ENCODE measurements at places on chromosomes 4 and X.

DNA sequence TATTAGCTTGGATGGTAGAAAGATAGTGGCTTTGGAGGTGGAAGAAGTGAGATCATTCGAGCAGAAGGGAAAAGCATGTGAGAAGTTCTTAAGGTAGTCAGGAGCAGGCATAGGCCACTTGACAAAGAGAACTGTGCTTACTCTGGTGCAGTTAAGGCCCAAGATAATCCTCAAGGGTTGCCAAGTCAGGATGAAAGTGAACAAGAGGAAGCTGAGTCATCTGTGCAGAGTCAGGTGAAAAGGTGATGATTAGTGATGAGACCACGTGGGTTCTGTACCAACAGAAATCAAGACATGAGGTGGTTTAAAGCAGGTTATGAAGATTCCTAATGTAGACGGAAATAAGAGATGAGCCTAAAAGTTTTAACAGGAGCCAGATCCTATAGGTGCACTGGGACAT is 369.8 kb downstream of the DTHD1 start:
- DNase-seq, result no peak

DNA sequence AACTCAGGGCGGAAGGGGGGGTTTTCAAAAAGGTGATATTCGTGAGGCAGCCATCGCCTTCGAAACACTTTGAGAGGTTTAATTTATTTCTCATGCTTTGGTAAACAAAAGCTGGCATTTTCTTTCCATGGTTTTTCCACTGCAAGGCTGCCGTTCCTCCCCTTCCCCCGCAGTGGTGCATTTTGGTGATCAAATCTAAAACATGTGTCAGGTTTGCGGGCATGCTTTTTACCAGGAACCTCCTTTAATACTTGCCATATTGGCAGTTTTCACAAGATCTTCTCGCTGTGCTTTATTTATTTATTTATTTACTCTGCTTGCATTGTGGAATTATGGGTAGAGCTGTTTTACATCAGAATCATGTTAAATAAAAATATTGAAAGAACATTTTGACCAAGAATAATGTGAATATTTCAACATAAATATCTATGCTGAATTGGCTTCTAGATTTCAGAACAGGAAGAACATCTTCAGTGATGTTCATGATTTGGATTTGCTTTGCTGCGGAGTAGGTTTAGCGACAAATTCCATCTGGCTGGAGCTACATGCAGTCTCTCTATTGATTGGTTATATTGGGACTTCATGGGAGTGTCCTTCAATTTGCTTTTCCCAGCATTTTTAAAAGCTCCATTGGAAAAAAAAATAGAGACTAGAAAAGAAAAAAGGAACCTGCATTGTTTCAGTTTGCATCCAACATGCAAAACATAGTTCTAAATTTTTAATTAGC is 54.4 kb downstream of the STOX2 start:
- DNase-seq, result no peak

- no peak for DNase-seq
Measured at GRCh38 chrX:40012868-40013265, 84.9 kb downstream of the BCOR start.

GRCh38 chrX:120499301-120500072 is 30.4 kb upstream of the LAMP2 start:
- DNase-seq, result no peak

DNA sequence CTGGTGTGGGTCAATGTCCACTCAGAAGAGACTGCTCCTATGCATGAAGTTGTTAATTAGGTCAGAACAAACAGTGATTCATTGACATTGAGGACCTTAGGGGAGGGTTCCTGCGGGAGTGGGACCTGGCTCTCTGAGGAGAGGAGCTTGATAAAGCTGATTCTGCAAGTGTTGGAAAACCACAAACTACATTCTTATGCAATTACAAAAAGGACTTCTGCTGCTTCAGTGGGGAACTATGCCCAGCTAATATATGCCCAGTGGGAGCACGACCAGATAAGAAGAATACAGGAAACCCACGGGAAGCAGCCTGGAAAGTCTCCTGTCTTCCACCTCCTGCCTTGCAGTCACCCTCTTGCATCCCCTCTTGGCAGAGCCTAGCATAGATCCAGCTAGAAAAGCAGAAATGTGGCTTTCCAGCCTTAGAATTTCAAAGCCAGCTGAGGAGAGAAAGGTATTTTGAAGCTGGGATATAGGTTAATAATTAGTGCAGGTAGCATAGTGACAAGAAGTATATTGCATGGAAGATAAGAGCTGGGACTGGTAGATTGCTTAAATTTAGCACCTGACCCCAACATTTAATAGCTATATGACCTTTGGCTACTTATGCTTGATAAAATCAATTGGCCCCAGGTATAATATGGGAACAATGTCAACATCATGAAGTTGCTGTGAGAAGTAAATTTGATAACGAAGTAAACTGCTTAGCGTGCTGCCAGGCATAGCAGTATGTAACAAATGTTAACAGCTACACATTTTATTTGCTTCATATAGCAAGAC is 34.9 kb upstream of the UGT8 start:
- DNase-seq, result no peak

- DNase-seq, result no peak
Measured at GRCh38 chrX:85963736-85964135, 83.6 kb downstream of the CHM start.

DNA sequence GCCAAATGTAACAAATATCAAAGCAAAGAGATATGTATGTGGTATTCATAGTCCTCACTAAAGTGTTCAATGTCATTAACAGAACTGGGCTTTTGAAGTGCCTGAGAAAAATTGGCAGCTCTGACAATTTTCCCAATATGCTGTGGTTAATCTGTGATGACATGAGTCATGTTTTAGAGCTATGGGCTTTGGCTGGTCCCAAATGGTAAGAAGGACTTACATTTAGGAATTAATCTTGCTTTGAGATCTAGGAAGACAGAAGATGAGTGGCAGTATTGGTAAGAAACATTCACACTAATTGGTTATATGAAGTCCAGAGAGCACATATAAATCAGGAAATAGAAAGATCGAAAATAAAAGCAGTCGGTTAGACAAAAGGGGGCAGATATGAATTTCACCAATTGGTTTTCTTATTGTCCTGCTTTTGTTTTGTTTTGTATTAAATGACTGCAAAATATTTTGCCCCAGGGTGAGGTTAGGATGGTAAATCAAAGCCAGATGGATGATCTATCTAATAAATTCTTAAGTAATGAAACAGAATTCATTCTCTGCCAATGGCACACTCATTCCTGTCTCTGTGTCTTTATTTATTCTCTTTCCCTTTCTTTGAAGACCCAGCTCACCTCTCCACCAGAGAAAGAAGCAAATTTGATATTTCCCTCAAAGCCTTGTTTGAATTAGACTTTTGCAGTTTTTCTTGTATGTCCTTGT is 993.1 kb downstream of the RPA4 start:
- DNase-seq, result no peak

GRCh38 chr4:72325215-72325614 is 243.8 kb downstream of the ADAMTS3 start:
- no peak for DNase-seq

GRCh38 chrX:71615954-71616353 is 2.4 kb downstream of the CXCR3 start:
- DNase-seq, result no peak

GRCh38 chr4:77662396-77662795 is 56.8 kb downstream of the CXCL13 start:
- no peak for DNase-seq

Data from cortex of kidney (tissue), 1 donor.